ENCODE measurements at places on chromosomes 1 and 21.

- no peak for DNase-seq
Measured at GRCh38 chr1:26996024-26996423, 2.5 kb downstream of the TRNP1 start.

GRCh38 chr1:81760477-81761097, 40.1 kb upstream of the ADGRL2 start:
- DNase-seq, result no peak

GRCh38 chr1:180927348-180927747, 14.7 kb downstream of the KIAA1614 start:
- no peak for DNase-seq

DNA sequence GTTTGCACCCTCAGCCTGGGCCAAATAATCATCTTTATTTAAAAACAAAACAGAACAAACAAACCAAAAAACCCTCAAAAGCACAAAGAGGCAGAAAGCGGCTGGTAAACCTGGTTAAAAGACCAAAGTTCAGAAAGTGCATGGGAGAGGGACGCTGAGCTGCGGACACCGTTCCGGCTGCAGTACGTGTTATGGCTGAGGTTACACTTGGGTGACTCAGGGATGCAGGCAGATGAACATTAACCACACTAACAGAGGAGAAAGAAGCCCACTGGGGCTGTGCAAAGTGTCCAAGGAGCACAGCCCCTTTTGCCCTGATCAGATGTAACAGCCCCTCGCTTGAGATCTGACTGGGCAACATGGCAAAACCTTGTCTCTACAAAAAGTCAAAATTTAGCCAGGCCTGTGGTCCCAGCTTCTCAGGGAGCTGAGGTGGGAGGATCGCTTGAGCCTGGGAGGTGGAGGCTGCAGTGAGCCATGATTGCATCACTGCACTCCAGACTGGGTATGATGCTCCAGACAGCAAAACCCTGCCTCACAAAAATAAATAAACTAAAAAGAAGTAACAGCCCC, 28.3 kb downstream of the GPR157 start:
- no peak for DNase-seq

DNA sequence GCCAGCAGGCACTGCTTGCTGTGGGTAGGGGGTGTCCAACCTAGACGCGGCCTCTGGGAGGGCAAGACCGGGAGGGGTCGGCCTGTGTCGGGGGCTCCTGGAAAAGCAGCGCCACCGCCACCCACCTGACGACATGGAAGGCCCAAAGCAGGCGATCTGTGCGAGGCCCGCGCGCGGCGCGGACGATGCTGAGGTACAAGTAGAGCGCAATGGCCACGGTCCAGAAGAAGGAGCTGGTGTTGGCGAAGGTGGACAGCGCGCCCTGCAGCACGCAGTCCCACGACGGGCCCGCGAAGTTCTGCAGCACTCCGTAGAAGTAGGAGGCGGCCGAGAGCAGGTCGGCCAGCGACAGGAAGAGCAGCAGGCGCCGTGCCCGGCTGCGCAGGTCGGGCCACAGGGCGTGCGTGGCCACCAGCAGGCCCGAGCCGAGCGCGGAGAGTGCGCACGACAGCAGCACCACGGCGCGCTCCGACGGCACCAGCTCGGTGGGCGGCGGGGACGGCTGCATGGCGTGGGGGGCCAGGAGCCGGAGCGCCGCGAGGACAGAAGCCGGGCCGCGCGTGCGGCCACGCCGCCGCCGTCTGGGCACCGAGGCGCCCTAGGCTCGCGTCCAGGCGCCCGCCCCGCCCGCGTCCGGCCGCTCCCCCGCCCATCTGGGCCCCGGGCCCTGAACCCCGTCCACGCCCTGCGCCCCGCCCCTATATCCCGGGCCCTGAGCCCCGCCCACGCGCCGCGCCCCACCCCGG, at the start of gene GPR157:
Gene GPR157, minus strand, starts transcription at position 583 of the 746 bp plus-strand sequence. Its CDS starts 75 bp downstream, at position 508.
- peak; percentile 54 for DNase-seq
